ENCODE measurements at places on chromosomes 5 and 9. TPM values are rescaled to one million over a fixed set of nuclear protein-coding genes. Genes with fewer than 3 reads are reported as not detected.

GRCh38 chr5:124438026-124438902 is 308.2 kb downstream of the ZNF608 start:
- H3K4me3 ChIP-seq: no peak overlapping the region
- H3K27me3 ChIP-seq: peaks cover 3% of the 10 kb centered on the region
- H3K36me3 ChIP-seq: no peaks in the 10 kb centered on the region
- H3K27ac ChIP-seq: no peak overlapping the region
- no peak for DNase-seq

DNA sequence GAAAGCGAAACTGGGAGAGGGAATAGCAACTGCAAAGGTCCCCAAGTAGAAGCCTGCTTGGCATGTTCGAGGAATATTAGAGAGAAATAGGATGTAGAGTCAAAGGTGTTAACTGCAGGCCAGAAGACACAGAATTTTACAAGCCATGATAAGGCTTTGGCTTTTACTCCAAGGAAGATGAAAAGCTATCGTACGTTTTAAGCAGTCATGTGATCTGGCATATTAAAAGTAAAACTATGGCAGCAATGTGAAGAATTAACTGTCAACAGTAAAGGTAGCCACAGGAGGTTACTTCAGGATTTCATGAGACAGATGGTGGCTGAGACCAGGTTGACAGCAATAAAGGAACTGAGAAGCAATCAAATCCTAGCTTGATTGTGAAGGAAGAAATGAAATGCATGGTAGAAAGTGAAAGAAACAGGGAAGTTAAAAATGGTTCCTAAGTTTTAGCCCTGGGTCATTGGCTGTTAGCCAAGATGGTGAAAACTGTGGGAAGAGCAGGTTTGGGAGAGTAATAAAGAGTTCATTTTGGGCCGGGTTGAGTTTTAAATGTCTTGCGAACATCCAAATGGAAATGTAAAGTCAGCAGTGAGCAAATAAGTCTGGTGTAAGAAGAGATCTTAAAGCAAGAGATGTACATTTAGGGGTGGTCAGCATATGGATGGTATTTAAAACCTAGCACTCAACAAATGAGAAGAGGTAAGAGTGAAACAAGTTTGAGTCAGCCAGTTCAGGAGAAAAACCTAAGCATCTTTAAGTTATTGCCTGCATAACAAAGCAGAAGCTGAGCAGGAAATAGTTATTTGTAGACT is 20.3 kb upstream of the TTC33 start:
- no peak overlapping the region for H3K4me3 ChIP-seq
- H3K36me3 ChIP-seq: peaks cover 28% of the 10 kb centered on the region
- no peak for DNase-seq
- no peaks in the 10 kb centered on the region for H3K27me3 ChIP-seq
- H3K27ac ChIP-seq: peak overlapping the region; percentile 53

GRCh38 chr9:115015018-115015635 is 84.7 kb upstream of the TNFSF8 start:
- no peak overlapping the region for H3K4me3 ChIP-seq
- peaks cover 38% of the 10 kb centered on the region for H3K4me1 ChIP-seq
- H3K36me3 ChIP-seq: no peaks in the 10 kb centered on the region
- H3K27me3 ChIP-seq: no peaks in the 10 kb centered on the region
- H3K27ac ChIP-seq: no peak overlapping the region

DNA sequence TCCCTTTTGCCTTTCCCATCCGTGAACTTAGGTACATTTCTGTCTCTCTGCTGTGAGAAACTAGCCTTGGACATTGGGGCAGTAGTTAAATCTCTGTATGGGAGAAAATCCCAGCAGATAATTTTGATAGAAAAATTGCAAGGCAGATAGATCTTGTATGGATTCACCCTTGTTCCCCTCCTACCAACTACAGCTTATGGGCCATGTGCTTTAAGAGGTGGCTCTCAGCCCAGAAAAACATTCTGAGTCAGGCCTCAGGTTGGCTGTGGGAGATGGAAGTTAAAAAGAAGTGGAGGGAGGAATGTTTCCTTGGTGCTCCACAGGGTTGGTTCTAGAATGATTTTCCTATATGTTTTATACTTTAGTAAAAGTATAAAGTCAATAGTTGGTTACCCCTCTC is 1.4 kb upstream of the KDM3B start:
- H3K4me1 ChIP-seq: peaks cover 36% of the 10 kb centered on the region
- peak overlapping the region; percentile 44 for H3K27ac ChIP-seq
- DNase-seq: no peak

The CARD9 gene
- total RNA-seq: 1.1 TPM

DNA sequence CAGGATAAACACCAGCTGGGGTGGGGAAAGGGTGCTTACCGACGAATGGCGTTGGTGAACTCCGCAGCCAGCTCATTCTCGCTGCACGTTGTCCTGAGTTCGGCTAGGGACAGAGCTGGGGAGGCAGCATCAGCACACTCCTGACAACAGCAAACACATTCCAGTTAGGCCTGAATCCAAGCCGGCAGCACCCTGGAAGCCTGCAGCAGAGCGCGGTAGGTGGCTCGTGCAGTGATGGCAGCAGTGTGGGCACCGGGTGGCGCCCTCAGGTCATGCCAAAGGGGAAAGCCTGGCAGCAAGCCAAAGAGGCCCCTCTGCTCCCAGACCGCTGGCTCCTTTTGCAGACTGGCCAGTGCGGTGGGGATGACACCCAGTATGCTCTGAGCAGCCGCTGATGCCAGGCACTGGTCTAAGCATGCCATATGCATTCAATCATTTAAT is 66.9 kb downstream of the DCP2 start:
- peak; percentile 52 for DNase-seq
- H3K4me3 ChIP-seq: no peak overlapping the region
- H3K27ac ChIP-seq: no peak overlapping the region
- H3K27me3 ChIP-seq: no peaks in the 10 kb centered on the region
- H3K36me3 ChIP-seq: no peaks in the 10 kb centered on the region

- H3K4me3 ChIP-seq: no peak overlapping the region
- no peak overlapping the region for H3K27ac ChIP-seq
- H3K4me1 ChIP-seq: no peaks in the 10 kb centered on the region
- no peaks in the 10 kb centered on the region for H3K36me3 ChIP-seq
- peaks cover 3% of the 10 kb centered on the region for H3K27me3 ChIP-seq
Measured at GRCh38 chr5:59917121-59917520, 23.6 kb upstream of the PDE4D start.

GRCh38 chr5:14588758-14589543 is 7.4 kb downstream of the OTULINL start:
- DNase-seq: no peak
- H3K27ac ChIP-seq: no peak overlapping the region
- no peaks in the 10 kb centered on the region for H3K36me3 ChIP-seq
- H3K4me1 ChIP-seq: peaks cover 65% of the 10 kb centered on the region

The AFAP1L1 gene
- 0.18 TPM for total RNA-seq

- H3K4me1 ChIP-seq: no peaks in the 10 kb centered on the region
- no peak overlapping the region for H3K27ac ChIP-seq
- DNase-seq: no peak
- no peaks in the 10 kb centered on the region for H3K27me3 ChIP-seq
- H3K4me3 ChIP-seq: no peak overlapping the region
- no peaks in the 10 kb centered on the region for H3K36me3 ChIP-seq
Measured at GRCh38 chr5:97478483-97478882, 295.4 kb upstream of the RIOK2 start.

The IFNA2 gene
- total RNA-seq: not detected

The FBP2 gene
- not detected for total RNA-seq

DNA sequence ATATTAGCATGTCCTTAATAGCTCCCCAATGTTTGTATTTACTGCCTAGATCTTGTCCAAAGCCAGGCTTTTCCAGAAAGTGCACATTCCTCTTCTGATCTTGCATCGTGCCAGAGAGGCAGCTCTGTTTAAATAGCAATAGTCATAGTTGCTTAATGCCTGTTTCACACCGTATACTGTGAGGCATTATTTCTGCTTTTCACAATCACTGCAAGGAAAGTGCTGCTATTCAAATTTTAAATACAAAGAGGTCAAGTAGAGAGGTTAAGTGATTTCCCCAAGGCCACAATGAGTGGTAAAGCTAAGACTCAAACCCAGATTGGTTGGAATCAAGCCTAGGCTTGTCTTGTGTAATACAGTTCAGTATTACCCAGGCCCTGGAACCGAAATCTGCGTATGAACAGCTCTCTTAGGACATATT is 153.6 kb downstream of the SNX18 start:
- no peaks in the 10 kb centered on the region for H3K27me3 ChIP-seq
- H3K4me3 ChIP-seq: no peak overlapping the region
- peaks cover 38% of the 10 kb centered on the region for H3K4me1 ChIP-seq
- DNase-seq: no peak

The WDR38 gene
- not detected for total RNA-seq

The ANKS6 gene
- 15.8 TPM for total RNA-seq

The SHISAL2B gene
- not detected for total RNA-seq

DNA sequence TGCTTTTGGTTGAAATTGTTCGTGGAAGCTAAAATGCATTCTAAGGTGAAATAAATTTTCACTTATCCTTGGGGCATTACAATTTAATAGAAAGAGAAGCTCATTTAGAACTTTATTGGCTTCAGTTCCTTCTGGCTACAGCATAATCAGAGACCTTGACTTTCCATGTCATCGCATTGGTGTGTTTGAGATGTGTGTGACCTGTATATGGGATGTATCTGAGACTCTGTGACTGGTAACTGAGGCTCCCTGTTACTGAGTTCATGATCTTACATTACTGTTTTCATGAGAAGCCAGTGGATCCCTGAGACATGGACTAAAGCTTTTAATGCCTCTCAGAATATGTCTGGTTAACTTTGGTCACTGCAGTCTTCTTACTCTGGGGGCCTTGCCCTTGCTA is 32.5 kb downstream of the SH3GL2 start:
- H3K27ac ChIP-seq: no peak overlapping the region
- H3K36me3 ChIP-seq: no peaks in the 10 kb centered on the region
- H3K4me3 ChIP-seq: no peak overlapping the region
- no peaks in the 10 kb centered on the region for H3K4me1 ChIP-seq

DNA sequence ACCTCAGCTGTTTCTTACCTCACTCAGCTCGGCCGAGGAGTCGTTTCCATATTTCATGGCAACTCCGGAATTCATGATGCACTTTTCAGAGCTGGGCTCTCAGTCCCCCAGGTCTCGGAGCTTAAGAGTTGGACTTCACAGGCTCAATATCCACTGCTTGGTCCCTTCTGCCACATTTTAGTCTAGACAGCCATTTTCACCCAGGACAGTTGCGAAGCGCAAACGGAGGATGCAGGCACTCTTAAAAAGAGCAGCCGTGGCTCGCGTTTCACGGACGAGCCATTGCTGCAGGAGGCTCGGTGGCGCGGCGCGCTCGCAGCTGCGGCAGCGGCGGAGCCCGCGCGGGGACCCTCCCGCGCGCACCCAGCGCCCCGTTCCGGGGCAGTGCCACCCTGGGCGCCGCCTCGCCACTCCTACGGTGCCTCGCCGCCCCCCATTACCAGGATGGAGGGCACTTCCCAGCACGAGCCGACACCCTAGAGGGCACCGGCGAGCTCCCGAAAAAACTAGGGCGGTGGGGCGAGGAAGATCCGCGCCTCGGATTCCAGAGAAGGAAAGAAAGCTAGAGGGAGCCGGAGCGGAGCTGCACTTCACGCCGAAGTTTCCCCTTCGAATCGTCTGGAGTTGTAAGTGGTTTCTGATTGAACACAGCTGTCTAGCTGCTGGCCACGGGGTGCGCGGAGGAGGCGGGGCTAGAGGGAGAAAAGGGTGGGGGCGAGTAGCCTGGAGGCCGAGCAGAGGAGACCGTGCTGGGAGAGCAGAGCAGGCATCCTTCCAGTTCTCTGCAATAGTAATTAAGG is 140.3 kb downstream of the TSSK1B start:
- H3K27me3 ChIP-seq: peaks cover 38% of the 10 kb centered on the region
- H3K4me3 ChIP-seq: peak overlapping the region; percentile 78
- no peaks in the 10 kb centered on the region for H3K36me3 ChIP-seq
- DNase-seq: peak; percentile 89

The IL13 gene
- total RNA-seq: 5.5 TPM

The DIPK1B gene
- 0.25 TPM for total RNA-seq

DNA sequence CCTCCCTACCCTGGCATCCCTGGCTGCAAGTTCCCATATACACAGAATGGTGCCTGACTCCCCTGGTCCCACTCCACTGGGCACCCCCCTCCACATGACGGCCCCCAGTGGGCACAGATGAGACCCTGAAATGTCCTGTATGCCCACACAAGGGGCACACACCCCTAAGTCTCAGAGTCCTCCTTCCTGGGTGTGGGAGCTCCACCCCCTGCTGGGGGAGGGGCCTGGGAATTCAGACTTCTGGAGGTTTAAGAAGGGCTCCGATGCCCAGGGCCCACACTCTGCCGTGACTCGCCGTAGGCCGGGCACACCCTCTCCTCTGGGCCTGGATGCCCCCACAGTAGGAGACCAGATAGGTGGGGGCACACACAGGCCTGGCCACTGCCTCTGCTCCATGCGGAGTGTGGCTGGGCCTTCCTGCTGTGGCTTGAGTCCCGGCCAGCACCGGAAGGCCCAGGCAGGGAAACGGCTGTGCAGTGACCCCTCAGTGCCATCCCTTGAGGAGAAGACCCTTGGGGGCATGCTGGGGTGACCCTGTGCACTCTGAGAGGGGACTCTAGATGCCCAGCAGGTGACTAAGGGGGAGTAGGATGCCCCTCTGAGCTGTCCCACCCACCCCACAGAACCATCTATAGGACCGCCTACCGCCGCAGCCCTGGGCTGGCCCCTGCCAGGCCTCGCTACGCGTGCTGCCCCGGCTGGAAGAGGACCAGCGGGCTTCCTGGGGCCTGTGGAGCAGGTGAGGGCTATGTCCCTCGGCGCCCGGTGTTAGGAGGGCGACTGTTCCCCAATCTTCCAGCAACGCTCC is 6.5 kb downstream of the EGFL7 start:
- no peak overlapping the region for H3K4me3 ChIP-seq
- H3K27ac ChIP-seq: no peak overlapping the region
- no peaks in the 10 kb centered on the region for H3K36me3 ChIP-seq
- DNase-seq: peak; percentile 37
- H3K4me1 ChIP-seq: peaks cover 5% of the 10 kb centered on the region

DNA sequence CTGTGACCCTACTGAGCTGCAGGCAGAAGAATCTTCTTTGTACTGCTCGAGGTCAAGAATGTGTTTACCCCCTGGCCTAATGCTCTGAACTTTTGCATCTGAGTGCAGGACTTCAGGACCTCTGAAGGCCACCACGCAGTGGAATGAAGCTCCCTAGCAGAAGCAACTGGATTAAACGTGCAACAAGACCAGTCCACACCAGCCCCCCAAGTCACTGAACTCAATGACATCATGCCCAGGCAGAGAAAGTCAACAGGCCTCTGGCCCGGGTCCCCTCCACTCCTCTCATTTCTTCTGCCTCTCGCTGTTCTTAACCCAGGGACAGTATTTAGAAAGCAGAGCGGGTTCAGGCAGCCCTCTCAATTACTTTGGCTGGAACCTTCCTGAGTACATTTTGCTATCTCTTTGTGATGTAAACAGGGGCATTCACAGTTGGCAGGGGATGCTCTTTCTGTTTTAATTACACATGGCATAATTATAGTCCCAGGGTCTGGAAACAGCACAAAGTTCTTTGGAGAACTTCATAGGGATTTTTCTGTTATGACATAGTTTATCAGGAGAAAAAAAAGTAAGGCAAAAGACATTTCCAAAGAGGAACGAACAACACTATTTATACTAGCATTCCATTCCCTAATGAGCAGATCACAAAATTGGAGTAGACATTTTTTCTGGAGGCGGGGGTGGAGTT is 108.2 kb upstream of the SPATA31D4 start:
- no peaks in the 10 kb centered on the region for H3K27me3 ChIP-seq
- no peak for DNase-seq
- no peak overlapping the region for H3K4me3 ChIP-seq
- H3K36me3 ChIP-seq: no peaks in the 10 kb centered on the region

Data from activated CD4-positive, alpha-beta T cell treated with anti-CD3 and anti-CD28 coated beads for 36 hours (primary cell).